Stimulated activated CD4-positive, alpha-beta T cell treated with anti-CD3 and anti-CD28 coated beads, Interleukin-12 subunit alpha, Interleukin-12 subunit beta, amount 100 ng/mL, for 4 hours (primary cell): ENCODE measurements at places on chromosomes 12 and 14.
A peak's percentile ranks its signal among the peaks of the same experiment; 100 is the strongest.

- no peak for DNase-seq
Observed at GRCh38 chr12:154058-154457, 59.9 kb downstream of the SLC6A12 start.

DNA sequence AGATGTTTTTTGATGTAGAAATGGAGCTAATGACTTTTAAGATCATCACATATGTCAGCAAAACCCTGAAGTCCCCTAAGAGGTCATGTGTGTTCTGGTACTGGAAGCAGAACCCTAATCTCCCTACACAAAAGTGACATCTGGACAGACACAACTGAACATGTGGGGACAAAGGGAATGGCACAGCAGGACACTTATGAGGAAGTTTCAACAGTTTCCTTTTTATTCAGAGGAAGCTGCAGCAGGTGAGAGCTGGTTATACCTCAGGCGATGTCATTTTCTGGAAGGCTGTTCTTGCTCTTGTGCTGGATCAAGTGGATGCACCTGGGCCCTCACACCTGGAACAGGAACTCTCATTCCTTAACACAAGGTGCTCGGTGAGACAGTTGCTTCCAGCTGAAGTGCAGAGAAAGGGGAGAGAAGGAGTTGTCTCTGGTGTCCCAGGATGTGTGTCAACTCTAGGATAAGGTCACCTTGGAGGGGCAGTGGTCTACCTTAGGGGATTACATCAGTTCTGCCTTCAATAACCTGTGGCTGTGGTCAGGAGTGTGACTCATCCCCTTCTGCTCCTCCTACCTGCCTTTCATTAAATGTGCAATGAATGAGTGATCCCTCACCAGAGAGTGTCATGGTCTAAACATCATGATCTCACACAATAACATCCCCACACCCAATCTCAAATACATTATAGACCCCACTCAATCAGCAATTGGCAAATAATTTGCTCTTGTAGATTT, 463.4 kb downstream of the TMEM121 start:
- no peak for DNase-seq

GRCh38 chr12:43062201-43062895, 472.8 kb upstream of the PRICKLE1 start:
- DNase-seq, result no peak

DNA sequence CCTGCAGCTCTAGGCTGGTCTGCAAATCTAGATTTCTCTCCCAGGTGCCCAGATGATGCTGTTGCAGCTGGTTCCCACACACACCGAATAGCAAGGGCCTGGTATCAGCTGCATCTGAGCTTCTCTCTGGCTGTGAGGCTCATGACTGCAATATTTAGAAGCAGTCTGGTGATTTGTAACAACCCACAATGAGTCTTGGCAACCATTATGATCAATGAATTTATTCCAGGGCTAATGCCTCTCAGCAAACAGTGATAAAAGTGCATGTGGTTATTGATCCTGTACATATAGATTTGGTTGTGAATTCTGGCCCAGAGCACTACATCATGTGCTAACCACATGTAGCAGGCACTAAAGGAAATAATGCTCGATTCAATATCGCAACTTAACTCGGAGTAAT, 114.3 kb downstream of the ASCL4 start:
- DNase-seq, result no peak

DNA sequence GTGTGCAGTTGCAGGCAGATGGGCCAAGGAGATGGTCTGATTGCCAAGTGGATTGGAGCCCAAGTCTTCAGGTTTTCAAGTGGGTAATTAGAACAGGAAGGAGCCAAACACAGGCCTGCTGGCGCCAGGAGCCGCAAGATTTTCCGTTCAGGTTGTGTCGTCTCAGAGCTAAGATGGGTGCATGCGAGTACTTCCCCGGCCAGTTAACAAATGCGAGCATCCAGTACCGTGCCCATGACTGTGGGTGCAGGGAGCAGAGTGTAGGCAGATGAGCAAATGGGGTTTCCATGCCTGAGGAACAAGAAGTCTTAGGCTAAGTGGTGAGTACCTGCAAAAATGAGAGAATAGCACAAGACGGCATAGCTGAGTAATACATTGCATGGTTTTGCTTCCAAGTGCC, 90.5 kb downstream of the CHST11 start:
- no peak for DNase-seq

- no peak for DNase-seq
Observed at GRCh38 chr12:92625639-92626310, 77.0 kb upstream of the PLEKHG7 start.

GRCh38 chr12:119992129-119992705, 3.2 kb downstream of the BICDL1 start:
- no peak for DNase-seq

DNA sequence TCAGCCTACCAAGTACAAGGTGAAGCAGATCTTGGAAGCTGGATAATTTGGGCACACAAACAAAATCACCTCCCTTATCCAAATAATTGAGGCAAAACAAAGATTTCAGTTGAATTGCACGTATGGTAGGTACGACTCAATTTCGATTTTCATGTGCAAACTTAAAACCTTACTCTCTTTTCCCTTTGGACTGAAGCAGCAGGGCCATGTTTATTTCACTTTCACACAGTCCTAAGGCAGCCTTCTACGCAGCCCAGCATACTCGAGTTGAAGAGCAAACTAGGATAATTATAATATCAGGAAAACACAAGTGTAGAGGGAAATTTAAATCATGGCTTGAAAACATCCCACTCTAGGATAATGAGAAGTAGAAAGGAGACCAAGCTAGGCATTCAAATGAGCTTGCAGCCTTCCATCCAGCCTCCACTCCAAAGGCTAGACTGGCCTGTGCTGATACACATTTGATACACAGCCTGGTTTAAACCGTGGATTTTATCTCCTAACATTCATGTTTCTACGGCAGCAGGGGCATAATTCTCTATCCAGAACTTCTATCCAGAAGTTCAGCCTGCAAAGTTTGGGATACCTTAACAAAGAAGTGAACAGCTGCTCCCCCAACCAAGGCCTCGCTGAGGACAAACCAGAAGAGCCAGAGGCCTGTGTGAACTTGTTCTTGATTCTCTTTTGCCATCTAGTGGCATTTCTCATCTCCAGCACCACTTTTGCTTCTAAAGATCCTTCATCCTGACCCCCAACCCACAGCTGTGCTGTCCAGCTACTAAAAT, 2.4 kb upstream of the RNASE7 start:
- DNase-seq, result no peak

GRCh38 chr14:92392711-92393110, 69.7 kb downstream of the SLC24A4 start:
- no peak for DNase-seq

DNA sequence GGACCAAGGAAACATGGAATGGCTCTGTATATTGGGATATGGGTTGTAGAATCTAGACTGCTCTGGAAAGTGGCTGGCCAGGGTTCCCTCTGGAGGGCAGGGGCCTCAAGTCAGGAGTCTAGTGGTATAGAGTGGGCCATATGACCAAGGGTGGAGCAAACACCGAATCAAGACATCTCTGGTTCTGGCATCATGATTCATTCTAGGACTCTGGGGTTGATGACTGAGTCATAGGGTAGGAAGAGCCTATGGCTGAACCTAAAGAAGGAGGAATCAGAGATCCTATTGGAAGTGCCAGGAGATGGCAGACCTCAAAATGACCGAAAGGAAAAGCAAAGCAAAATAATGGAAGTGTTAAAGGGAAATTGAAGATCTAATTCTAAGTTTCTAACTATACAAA, 356.4 kb upstream of the PRICKLE1 start:
- DNase-seq, result no peak

DNA sequence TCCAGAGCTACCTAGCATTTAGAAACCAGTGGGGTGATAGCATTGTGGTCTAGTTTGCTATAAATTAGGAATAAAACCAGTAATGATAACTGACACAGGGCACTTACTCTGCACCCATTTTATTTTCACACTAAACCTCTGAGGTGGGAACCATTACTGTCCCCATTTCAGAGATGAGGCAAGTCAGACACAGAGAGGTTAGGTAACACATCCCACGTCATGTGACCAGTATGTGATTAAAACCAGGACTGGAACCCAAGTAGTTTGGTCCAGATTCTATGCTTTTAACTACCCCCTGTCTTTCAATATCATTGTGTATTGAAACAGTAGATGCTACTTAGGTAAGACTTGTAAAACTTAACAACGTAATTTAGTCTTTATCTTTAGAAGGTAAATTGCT, 110.2 kb downstream of the PLXNC1 start:
- DNase-seq, result no peak

- no peak for DNase-seq
Observed at GRCh38 chr12:45234139-45234865, 18.4 kb downstream of the ANO6 start.

DNA sequence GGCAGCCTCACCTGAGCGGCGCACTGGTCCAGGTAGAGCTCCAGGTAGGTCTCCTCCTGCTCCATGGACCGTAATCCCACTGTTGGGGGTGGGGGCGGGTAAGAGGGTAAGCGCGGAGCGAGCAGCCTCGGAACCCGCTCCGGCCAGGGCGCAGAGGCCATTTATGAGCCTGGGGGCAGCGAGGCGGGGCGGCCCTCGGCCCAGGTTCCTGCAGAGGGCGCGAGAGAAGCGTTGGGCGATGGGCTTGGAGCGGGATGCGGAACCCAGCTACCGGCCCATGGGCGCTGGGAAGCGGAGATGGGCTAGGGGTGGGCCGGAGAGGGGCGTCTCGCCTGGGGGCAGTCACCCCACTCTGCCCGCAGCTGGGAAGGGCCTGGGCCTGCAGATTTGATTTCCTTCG, at the start of gene TBPL2:
TSS of gene TBPL2 (minus strand) at position 232 of the 400 bp plus-strand sequence. CDS start at position 65, 167 bp downstream.
- DNase-seq, result no peak

- DNase-seq, result peak; percentile 38
Observed at GRCh38 chr12:13362260-13362841, 165.8 kb downstream of the EMP1 start.

DNA sequence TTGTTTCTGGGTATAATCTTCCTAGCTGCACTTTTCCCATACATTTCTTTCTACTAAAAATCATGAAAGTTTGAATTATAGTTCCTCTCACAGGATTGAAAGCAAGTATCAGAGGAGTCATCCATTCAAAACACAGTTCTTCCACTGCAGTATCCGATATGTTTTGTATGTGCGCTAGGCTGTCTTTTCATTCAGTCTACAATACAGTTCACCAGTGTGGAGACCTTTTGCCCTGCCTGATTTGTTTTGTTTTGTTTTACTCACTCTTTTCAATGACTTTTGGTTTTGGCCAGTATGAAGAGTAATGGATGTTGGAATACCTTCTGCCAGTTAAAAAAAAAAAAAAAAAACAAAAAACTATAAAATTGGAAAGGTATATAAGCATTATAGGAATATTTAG, 91.4 kb downstream of the FGD4 start:
- no peak for DNase-seq

- no peak for DNase-seq
Observed at GRCh38 chr12:106429636-106430035, 72.1 kb downstream of the POLR3B start.

GRCh38 chr12:64611341-64612284, 1.3 kb downstream of the RASSF3 start:
- no peak for DNase-seq

GRCh38 chr12:85690146-85690545, 146.1 kb downstream of the RASSF9 start:
- DNase-seq, result no peak

DNA sequence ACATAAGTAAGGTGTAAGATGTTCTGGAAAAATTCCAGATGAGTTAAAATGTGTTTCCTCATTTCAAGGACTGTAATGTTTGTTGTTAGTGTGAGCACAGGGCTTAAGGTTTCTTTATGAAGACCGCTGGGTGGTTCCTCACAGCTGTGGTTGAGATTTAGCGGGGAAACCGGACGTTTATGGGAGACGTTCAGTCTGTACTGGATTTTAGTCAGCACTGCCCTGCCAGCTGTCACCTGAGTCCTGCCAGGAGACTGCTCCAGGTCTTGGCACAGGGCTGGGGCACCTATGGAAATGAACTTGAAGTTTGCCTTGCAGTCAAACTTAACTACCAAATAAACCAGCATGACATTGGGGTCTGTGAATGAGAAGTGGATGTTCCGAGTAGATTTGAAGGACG, 555.2 kb downstream of the DIO2 start:
- DNase-seq, result no peak

DNA sequence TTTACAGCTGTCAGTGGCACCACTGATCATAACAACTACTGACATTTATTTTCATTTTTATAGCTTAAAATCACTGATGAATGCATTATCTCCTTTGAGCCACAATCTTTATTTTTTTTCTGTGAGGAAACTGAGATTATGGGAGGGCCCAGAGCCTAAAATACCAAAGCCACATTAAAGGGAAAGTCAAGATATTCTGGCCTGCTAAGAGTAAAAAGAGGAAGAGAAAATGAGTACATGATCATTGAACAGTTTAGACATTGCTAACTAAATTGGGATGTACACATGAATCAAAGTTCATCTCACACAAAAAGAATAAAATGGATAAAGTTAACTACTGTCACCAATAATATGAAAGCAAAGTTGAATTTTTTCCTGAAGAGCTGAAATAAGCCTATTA, 170.5 kb upstream of the GARIN2 start:
- DNase-seq, result no peak

DNA sequence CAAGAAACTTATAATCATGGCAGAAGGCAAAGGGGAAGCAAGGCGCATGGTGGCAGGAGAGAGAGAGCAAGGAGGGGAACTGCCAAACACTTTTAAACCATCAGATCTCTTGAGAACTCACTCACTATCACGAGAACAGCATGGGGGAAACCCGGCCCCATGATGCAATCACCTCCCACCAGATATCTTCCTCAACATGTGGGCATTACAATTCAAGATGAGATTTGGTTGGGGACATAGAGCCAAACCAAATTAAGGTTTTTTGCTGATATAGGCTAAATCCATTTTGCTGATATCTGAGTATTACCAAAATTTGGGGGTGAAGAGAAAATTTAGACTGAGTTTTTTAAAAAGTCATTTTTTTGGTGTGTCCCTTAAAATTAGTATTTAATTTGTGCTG, 54.9 kb upstream of the TMX1 start:
- DNase-seq, result peak; percentile 2
